ENCODE measurements at places on chromosomes 7 and 10.
A peak's percentile ranks its signal among the peaks of the same experiment; 100 is the strongest.

- no peak for DNase-seq
These were observed 16.1 kb upstream of the TMEM178B start for GRCh38 chr7:141057788-141058187.

GRCh38 chr10:61321041-61321857 is 131.9 kb downstream of the TMEM26 start:
- peak; percentile 64 for DNase-seq

- DNase-seq: no peak
These were observed 450.5 kb downstream of the DNAJB6 start for GRCh38 chr7:157787275-157787701.

DNA sequence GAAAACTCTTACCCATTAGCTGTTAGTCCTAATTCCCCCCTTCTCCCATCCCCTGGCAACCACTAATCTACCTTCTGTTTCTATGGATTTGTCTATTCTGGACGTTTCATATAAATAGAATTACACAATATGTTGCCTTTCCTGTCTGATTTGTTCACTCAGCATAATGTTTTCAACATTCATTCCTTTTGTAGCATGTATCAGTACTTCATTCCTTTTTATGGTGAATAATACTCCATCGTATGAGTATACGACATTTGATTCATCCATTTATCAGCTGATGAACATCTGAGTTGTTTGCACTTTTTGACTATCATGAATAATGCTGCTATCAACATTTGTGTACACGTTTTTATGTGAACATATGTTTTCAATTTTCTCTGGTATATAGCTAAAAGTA is 4.4 kb upstream of the FRAT1 start:
- no peak for DNase-seq

DNA sequence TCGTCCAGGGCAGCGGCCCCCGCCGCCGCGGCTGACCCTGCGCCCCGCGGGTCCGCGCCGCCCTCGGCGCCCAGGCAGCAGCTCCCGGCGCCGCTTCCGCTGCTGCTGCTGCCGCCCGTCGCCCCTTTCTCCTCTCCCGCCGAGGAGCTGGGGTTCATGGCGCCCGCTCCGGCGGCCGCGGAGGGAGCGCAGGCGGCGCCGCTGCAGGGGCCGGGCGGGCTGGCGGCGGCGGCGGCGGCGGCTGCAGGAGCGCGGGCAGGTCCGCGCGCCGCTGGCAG is 286 bp downstream of the DGKI start:
- no peak for DNase-seq

GRCh38 chr10:75672111-75672671 is 240.8 kb downstream of the LRMDA start:
- no peak for DNase-seq

DNA sequence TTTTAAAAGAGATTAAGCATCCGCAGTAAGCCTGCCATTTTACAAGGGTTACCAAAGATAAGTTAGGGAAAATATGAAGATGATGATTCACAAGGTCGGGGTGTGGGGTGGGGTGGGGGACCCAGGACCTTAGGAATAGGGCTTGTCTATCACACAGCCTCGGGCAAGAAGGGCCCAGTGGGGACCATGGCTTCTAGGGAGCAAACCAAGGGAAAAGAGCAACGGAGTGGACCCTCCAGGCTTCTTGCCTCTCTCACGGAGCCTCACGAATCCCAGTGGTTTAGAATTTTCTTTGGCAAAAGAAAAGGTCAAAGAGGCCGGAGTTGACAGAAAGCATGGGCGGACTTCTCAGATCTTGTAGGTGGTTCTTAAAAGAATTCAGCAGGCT is 1.3 kb downstream of the PRKCQ start:
- no peak for DNase-seq

GRCh38 chr7:148662646-148663045 is 36.1 kb upstream of the CUL1 start:
- no peak for DNase-seq

- DNase-seq: peak; percentile 23
These were observed 31.1 kb downstream of the TBATA start for GRCh38 chr10:70753841-70754621.

- DNase-seq: no peak
These were observed 43.6 kb downstream of the TSPAN15 start for GRCh38 chr10:69494626-69495558.

- DNase-seq: no peak
These were observed 55.7 kb upstream of the CDK1 start for GRCh38 chr10:60722623-60723022.

GRCh38 chr7:10685040-10685439 is 288.6 kb upstream of the PHF14 start:
- DNase-seq: no peak

DNA sequence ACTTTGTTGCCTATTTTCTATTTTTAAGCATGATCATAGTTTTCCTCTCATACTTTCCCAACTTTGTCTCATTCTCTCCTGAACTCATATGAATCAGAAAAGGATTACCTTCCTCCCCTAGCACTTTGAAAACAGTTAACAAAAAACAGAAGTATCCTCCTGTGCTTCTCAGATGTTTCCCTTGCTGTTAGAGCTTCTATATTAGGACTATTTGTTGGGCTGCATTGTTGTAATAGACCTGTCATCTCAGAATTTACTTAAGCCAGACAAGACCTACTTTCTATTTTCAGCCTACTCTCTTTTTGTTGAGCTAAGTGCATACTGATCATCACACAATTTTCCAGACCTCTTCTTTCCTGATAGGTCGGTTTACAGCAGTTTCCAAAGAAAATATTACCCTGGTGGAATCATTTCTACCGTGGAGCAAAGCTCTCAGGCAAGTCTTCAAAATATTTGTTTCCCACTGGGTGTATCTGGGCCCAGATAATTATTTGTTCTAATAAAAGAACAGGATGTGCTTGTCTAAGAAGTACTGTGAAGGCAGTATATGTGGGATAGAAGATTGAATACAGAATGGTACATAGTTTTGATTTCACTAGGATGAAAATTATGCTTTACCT is 411.9 kb upstream of the KLF6 start:
- DNase-seq: no peak

- peak; percentile 68 for DNase-seq
These were observed 40.9 kb downstream of the NUDCD3 start for GRCh38 chr7:44449584-44449928.

- DNase-seq: no peak
These were observed 176.8 kb upstream of the TBX20 start for GRCh38 chr7:35430547-35431153.

DNA sequence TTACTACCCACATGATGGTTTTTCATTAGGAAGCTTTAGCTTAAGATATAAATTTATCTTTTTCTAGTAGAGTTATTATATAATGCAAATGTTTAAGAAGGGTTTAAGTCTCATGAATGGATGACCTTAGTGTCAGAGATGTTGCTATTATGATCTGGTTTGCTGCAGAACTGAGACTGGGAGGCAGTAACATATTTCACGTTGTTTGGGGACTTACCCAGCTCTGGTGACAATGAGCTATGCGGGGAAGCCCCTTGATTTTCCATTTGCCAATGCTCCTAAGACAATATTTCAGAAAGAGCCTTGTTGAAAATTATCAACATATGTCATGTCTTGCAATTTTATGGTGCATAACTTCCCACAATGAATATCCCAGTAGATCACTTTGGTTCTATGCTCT is 754.6 kb downstream of the REEP3 start:
- no peak for DNase-seq

DNA sequence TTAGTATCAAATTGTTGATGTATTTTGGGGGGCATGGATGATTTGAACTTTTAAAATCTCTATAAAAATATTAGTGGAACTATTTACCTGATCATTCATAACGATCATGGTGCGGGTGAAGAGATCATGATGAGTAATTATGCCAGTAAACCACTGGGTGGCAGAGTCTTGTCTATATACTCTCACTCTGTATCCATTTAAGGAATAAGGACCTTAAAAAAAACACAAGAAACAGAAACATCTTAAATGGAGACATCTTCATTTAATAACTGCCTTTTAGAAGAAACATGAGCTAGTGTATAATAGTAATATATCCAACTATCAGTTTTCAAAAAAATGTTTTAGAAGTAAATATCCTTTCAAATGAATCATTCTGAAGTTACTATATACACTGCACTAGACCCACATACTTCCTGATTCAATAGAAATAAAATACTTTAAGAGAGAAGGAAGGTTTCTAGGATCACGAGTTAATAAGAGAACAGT is 84.0 kb downstream of the NRBF2 start:
- DNase-seq: peak; percentile 61

DNA sequence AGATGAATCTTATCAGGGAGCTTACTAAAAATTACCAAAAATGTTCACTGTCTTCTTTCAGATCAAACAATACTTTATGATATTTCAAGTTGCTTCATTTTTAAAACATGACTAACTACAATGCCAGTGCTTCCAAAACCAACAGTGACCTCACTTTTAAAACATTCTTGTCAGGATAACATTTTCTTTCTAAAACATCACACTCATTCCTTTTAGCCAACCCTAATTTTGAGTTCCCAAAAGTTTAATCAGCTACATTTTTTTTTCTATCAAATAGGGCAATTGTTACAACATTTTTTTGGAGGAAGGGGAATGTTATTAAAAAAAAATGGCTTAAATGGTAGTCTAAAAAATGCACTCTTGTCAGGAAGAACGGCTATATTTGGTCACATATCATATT is 37.3 kb downstream of the RTKN2 start:
- DNase-seq: peak; percentile 95

DNA sequence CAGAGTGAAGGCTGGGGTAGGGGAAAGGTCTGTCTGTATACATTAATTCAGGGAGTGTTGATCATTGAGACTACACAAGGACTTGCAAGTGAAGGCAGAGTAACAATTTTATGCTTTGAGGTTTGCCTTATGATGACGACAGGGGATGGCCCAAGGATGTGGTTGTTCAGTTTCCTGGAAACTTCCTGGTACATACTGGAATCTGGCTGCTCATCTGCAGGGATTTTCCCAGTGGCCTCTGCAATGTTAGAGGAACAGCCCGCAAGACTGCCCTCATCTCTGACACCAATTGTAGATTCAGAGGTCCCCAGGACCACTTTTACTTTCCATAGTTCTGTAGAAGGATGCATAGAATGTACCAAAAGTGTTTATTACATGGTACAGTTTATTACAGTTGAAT is 189.6 kb downstream of the TMEM178B start:
- no peak for DNase-seq

DNA sequence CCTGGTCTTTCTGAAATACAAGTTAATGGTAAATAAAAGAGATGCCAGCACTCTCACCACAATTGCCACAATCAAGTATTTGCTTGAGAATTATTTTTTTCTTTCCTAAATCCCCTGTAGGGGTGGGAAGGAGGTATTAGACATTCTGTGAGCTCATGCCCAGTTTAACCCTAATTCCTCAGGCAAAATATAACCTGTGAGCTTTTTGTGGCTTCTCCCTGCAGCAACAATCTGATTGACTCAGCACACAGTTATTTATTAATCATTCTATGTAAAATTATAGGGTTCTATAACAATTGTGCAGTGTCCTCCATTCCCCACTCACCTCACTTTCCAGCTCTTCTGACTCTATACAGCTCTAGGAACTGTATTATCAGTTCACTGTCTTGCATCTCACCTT is 66.3 kb downstream of the GLI3 start:
- DNase-seq: peak; percentile 65

- peak; percentile 61 for DNase-seq
These were observed 269.3 kb downstream of the BICC1 start for GRCh38 chr10:58781873-58782488.

DNA sequence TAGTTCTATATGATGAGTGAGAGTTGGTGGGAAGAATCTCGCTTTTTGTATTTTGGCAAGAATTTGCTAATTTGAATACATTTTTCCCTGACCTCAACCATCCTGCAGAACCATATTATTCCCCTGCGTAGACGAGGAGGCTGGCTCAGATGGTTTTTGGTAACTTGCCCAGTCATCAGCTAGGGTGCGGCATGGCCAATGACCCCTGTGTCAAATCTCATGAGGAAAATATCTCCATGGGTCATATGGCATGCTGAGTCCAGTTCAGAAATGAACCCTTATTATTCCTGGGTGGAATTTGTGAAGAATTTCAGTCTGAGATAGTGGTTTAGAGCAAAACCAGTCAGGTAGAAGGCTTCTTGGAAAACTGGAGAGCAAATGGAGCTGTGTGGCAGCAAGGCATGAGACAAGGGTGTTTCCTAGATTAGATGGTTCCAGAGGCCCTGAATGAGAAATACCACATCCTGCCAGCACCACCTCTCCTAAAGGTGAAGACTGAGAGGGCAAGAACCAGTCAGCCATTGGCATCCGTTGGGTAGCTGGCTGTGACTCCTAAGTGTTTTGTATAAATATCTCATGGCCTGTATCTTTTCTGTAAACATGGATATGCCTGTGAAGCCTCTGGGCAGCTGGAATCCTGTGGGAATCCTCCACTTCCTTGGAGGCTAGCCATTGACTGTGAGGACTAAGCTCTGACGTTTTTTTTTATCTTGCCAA is 5.8 kb upstream of the UPP1 start:
- DNase-seq: peak; percentile 46

- no peak for DNase-seq
These were observed 2.7 kb downstream of the CCSER2 start for GRCh38 chr10:84331091-84331490.

GRCh38 chr7:72152161-72153131 is 259.7 kb downstream of the CALN1 start:
- DNase-seq: no peak

DNA sequence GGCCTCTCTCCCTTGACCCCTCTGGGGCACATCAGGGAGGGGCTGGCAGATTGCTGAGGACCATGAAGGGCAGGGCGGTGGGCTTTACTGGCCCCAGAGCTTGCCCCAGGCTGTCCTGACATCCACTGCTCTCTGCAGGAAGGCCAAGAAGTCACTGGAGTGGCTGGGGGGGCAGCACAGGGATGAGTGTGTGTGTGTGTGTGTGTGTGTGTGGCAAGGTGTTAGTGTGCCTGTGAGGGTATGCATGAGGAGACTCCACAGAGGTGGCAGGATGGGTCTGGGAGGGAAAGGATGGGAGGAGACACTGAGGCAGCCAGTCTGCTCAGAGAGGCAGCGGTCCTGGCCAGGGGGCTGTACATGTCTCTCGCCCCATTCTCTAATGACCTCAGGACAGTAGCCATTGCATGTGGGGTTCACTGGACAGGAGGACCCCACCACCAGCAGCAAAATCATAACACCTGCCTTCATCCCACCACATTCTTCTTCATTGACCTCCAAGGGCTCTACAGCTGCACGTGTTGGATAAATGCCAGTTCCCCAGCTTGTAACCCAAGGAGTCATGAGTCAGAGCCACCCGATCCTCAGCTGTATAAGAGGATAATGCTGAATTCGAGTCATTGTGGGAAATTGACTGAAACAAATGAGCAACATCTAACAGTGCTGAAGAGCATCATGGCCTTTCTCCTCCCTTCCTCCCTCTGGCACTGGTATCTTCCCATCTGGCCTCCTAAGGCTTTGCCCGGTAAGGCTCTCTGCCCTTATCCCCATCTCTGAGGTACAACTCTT is 720.5 kb downstream of the GRID1 start:
- DNase-seq: peak; percentile 51

All from fibroblast of upper back skin (primary cell).